ENCODE measurements at places on chromosomes 5 and 9.
A peak's percentile ranks its signal among the peaks of the same experiment; 100 is the strongest.

DNA sequence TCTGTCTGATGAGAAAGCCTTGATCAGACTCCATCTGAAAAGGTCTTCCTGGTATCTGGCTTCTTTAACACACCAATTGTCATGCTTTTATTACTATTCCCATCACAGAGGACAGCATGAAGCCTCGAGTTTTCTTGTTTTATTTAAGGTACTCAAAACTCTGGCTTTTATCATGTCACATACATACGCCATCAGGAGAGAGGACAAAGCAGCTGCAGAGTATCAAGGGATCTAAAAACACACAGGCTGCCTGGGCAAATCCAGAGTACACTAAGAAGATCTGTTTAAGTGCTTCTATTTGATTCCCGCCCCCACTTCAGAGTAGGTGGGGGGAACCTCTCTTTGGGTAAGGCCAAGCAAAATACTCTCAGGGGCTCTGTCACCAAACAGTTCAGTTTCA is 277.2 kb downstream of the SPOCK1 start:
- DNase-seq: no peak

GRCh38 chr9:6920041-6920440 is 162.3 kb downstream of the KDM4C start:
- DNase-seq: no peak

DNA sequence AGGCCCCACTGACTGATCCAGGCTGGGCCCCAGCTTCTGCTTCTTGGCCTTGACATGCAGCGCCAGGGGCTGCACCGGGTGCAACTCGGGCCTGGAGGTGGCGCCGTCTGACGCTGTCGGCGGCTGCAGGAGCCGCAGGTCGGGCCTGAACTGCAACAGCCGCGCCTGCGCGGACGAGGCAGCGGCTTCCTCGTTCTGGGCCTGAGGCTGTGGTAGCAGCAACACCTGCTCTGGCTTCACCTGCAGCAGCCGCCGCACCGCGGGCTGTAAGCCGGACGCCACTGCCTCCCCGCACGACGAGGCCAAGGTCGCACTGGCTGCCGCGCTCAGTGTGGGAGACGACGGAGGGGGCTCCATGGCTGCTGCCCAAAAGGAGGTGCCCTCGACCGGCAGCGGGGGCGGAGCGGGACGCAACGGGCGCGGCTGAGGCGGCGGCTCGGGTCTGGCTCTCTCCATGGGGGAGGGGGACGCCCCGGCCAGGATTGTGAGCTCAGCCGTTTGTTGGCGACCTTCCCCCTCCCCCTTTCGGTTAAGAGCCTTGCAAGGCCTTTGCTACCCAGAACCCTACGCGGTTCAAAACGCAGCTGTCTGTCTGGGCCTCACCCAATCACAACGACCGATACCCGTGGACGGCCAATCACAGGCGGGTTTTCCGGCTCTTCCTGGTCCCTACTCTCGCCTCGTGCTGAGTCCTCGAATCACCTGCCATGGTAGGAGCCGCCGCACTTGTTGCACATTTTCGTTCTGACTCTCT is 438 bp downstream of the SOX30 start:
- no peak for DNase-seq

GRCh38 chr5:10564838-10565784 is 1.2 kb downstream of the ANKRD33B start:
- peak; percentile 45 for DNase-seq

DNA sequence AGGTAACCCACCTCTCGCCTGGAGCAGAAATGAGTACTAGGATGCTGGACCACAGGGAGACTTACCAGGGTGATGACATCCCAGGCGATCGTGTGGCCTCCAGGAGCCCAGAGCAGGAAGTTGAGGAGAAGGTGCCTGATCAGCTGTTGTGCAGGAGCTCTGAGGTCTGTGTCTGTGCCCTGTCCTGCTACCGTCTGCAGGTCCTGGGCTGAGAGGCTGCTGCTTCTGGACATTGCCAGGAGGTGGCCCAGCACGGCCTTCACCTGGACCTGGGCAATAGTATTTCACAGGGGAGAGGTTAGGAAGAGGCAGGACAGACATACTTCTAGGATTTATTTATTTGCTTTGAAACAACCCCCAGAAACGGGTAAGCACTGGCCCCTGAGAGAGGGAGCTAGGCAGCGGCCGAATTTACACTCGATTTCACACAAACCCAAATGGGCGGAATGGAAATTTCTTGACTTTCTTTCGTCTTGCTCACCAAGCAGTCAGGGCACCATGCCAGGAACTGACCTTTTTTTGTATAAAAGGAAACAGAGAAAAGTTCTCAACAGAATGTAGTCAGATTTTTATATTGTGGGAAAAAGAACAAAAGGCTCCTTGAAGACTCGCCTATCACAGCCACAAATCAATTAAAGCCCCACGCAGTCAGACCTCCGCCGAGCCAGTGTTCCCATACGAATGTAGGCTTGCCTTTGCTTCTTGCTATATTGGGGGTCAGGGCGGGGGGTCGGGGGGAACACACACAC is 210.3 kb downstream of the FANCC start:
- no peak for DNase-seq
